Posterior vena cava (tissue), 2 donors: ENCODE measurements at places on chromosomes 4 and X. TPM values are rescaled to one million over a fixed set of nuclear protein-coding genes. Genes with fewer than 3 reads are reported as not detected.

GNRHR gene
- not detected for total RNA-seq

MAGEA2 gene
- total RNA-seq = not detected

WNK3 gene
- total RNA-seq = 4.4 TPM

GRCh38 chr4:83180431-83180968 lies 66.0 kb upstream of the PLAC8 start:
- no peak for DNase-seq

DNA sequence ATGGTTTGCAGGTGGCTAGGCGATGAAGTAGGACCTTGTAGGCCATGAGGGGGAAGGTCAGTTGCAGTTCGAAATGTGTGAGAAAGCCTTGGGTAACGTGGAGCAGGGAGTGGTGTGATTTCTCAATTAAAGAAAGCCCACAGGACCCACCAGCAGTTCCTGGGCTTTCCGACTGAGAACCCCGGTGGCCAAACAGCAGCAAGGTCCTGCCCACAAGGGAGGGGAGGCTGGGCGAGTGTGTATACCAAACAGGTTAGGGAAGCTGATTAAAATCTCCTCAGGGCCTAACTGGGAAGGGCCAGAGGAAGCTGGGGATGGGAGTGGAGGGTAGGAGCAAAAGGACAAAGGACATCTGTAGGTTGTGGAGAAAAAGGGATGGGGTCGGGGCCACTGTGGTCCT lies 2.4 kb downstream of the ATP6AP1 start:
- no peak for DNase-seq
